ENCODE measurements at places on chromosomes 13 and 19.

GRCh38 chr13:98409281-98409680 lies 167.6 kb downstream of the STK24 start:
- no peak for DNase-seq

- no peak for DNase-seq
Measured at GRCh38 chr19:16519230-16519687, 23.0 kb downstream of the CHERP start.

DNA sequence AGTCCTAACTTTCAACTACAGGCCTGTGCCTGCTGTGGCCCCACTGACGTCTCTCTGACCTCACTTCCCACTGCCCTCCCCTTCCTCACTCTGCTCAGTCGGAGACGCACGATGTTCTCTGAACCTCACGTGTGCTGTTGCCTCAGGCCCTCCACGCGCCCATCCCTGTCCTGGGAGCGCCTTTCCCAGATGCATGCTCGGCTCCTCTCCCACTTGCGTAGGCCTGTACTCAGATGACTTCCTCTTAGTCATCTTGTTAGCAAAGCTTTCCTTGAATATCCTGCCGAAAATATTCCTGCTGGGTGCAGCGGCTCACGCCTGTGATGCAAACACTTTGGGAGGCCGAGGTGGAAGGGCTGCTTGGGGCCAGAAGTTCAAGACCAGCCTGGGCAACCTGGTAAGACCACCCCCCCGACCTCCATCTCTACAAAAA lies 9.3 kb upstream of the SYT5 start:
- peak; percentile 81 for DNase-seq

DNA sequence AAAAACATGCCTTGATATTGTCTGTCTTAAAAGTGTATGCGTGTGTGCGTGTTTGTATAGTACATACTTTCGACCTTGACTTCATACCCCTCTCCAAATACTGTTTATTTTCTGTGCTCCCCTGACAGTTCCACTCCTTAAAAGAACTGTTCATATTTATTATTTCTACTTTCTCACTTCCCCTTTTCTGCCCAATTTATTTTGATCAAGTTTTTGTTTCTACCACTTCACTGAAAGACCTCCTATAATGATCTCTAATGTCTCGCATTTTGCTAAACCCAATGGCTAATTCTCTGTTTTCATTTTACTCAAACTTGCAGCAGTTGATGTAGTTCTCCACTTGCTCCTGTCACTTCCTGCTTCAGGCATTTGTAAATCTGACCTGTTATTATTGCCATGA lies 426.1 kb upstream of the KLF12 start:
- DNase-seq, result no peak

- no peak for DNase-seq
Measured at GRCh38 chr13:81051873-81052272, 710.9 kb upstream of the SPRY2 start.

DNA sequence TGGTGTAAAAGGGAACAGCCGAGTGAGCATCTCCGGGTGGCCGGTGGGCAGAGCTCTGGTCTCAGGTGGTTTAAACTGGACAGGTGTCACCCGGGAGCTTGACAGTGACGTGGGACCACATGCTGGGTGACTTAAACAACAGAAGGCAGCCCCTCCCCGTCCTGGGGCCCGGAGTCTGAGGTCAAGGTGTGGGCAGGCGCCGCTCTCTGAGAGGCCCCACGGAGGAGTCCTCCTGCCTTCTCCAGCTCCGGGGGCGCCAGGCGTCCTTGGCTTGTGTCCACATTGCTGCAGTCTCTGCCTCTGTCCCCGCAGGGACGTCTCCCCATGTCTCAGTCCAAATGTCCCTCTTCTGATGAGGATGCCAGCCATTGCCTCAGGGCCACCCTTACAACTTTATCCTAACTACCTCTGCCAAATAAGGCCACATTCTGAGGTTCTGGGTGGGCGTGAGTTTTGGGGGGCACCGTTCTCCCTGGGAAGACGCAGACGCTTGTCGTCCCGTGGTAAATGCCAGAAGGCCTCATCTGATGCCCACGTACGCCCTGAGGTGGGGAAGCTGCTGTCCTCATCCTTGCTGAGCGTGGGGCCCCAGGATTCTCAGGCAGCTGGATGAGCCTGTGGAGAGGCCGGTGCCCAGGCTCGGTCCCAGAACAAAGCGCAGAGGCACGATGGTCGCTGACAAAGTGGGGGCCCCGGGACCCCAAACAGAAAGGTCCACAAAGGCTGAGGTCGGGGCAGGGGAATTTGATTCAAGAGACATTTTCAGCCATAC lies 12.9 kb downstream of the GZMM start:
- DNase-seq, result no peak

DNA sequence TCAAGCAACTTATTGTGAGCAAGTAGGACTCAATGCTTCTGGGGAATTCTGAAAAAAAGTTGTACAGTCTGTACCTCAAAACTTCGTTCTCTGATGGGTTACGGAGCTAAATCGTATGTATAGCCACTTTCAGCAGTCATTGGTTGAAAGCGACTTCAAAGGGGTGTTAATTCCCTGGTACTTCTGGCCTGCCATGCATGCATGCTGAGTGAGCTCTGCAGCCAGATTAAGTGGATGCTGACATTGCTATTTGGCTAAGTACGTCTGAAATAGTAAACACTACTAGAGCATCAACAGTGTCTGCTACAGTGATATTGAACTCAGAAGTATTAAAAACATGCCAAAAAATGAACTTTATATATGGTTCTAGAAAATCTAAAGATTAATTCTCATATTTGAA lies 1183.1 kb upstream of the PCDH20 start:
- no peak for DNase-seq

DNA sequence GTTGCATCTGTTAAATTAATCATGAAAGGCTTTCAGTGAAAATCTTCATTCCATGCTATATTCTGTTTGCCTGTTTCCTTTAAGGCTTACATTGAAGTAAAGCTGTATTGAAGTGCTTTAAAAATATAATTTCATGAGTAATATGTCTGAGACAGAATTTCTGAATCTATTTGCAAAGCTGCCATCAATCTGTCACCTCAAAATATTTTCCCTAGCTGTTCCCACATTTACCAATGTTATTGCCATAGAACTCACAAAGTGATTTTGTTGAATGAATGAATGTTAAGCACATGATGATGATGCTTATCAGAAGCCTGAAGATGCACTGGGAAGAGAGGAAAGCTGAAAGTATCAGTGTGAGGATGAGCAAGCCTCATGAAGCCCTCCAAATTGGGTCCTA lies 115.8 kb downstream of the NHLRC3 start:
- no peak for DNase-seq

GRCh38 chr13:27665333-27665732 lies 43.6 kb downstream of the POLR1D start:
- DNase-seq, result no peak

Data from AG20443 (cell line).